ENCODE measurements at places on chromosomes 7 and 10.

GRCh38 chr10:116138897-116139296 is 134.1 kb downstream of the GFRA1 start:
- no peak for DNase-seq

DNA sequence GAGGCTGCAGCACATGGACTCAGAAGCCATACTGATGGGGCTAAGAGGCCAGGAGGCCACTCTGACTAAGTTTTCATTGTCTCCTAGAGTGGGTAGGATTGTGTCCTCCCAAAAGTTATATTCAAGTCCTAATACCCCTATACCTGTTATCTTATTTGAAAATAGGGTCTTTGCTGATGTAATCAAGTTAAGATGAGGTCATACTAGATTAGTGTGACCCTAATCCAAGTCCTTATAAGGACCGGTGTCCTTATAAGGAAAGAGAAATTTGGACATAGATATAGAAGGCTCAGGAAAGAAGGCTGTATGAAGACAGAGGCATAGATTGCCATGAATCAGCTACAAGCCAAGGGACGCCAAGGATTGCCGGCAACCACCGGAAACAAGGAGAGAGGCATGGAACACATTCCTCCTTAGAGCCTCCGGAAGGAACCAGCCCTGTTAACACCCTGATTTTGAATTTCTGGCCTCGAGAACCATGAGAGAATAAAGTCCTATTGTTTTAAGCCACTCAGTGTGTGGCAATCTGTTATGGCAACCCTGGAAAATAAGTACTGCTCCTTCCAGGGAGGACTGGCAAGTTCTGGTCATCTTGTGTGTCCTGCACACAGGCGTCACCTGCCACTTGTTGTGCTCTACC is 157.0 kb downstream of the EMX2 start:
- DNase-seq, result no peak

- DNase-seq, result no peak
Measured at GRCh38 chr10:132593389-132593788, 55.8 kb downstream of the INPP5A start.

GRCh38 chr7:128743112-128743772 is 4.1 kb downstream of the CALU start:
- no peak for DNase-seq

GRCh38 chr10:35937546-35937945 is 295.4 kb upstream of the FZD8 start:
- no peak for DNase-seq

GRCh38 chr7:125316466-125316865 is 386.8 kb upstream of the POT1 start:
- no peak for DNase-seq

GRCh38 chr7:98681951-98682350 is 64.9 kb downstream of the NPTX2 start:
- no peak for DNase-seq

Data from stimulated activated CD8-positive, alpha-beta memory T cell treated with anti-CD3 and anti-CD28 coated beads, Interleukin-2, amount 100 ng/mL, for 1 hour (primary cell).